ENCODE measurements at places on chromosomes 11 and 22.

- no peak for DNase-seq
These were observed 12.9 kb upstream of the LRRC32 start for GRCh38 chr11:76683161-76684095.

GRCh38 chr11:6320411-6321155 is at the start of gene CAVIN3:
TSS of gene CAVIN3 (minus strand) at chr11:6320501. CDS start at chr11:6320476, 25 bp downstream.
- DNase-seq: peak; percentile 74

GRCh38 chr11:36469063-36469462 is 41.0 kb downstream of the TRAF6 start:
- DNase-seq: peak; percentile 13

DNA sequence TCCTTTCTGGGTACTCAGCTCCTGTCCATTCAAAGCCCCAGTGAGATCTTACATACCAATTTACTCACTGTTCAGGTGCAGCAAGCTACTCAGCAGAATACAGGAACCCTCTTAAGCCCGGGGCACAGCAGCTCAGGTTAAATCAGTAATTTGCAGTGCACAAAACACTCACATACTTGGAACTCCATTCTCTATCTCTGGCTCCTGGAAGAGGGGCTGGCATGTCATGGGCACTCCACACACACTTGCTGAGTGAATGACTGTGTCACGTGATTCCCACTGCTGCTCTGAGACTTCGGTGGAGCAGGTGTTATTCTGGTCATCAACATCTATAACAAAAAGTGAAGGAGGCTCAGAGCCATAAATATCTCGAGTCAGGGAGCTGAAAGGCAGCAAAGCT is 157.3 kb upstream of the BDNF start:
- DNase-seq: no peak

DNA sequence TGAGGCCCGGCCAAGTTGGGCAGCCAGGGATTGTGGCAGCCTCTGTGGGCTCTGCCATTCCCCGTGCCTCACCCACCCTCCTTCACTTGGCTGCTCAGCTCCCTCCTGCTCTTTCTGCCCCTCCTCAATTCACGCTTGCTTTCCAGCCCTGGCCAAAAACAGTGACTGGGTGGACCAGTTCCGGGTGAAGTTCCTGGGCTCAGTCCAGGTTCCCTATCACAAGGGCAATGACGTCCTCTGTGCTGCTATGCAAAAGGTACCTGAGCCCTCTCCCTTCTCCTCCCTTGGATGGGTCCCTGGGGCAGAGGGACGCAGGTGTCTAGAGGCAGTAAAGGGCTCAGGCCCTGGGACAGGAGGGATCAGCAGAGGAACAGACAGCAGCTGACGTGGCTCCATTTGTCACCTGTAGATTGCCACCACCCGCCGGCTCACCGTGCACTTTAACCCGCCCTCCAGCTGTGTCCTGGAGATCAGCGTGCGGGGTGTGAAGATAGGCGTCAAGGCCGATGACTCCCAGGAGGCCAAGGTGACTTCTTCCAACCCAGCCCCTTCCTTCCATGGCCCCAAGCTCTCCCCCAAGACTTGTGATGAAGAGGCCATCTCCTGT is 2.7 kb downstream of the FREY1 start:
- no peak for DNase-seq

DNA sequence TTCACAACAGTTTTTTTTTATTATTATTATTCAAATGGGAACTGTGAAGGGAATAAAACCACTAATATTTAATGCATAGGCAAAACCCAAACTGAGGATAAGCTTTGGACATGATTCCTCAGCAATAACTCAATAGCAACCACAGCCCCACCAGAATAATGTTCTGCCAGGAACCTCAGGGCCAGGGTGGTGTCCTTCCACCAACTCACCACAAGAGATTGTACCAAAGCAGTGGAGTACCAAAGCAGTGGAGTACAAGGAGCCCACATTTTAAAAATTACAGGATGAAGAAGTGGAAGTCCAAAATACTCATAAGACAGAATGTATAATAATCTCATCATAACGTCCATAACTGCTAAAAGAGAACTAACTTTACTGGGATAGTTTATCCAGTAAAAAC is 32.5 kb upstream of the FZD4 start:
- no peak for DNase-seq

DNA sequence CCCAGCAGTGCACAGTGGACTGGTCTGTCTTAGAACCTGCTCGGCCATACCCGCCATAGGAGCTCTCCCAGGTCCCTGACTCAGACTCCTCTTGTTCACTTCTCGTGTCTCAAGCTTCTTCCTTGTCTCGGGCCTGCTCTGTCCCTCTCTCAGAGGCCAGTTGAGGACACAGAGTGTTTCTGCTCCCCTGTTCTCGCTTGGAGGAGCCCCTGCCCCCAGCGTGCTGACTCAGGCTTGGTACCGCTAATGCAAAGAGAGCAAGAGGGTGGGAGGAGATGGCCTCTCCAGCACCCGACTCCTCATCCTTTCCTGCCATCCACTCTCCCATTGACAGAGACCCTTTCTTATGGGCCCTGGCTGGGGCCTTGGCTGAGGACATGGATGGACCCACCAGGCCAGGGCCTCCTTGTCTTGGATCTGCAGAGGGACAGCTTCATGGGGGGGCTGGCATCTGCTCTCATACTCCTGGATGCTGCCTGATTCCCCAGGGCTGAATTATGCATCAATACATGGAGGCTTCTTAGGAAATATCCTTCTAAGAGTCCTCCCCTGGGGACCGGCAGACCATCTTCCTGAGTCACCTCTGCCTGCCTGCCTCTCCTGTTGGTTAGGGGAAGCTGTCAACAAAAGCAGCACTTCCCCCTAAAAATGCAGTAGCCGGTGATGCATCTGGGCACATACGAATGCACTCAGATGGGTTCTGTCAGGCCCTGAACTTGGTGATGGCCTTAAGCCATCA is 15.9 kb downstream of the TSPAN18 start:
- no peak for DNase-seq

Data from suppressor macrophage (primary cell).